Activated T-helper 17 cell treated with anti-CD3 and anti-CD28 coated beads, Interleukin-2, amount 50 U/mL, for 72 hours (primary cell): ENCODE measurements at places on chromosomes 1 and 21.

GRCh38 chr1:101451888-101452287, 215.1 kb downstream of the S1PR1 start:
- peak; percentile 89 for ATAC-seq

DNA sequence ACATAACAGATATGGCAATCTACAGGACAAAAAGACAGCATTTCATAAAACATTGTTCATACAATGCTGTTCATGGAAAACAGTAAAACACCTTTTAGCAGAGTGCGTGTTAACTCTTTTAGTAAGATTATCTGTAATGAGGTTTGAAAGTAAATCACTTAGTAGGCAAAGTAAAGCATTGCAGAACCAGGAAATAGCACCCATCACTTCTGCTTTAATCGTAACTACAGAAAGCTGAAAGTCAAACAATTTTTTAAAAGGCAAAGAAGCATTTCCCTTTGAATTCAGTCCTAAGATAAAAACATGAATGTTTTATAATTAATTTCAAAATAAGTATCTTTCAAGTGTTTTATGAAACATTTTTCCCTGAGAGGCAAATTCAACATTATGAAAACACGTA, 63.3 kb upstream of the RNF11 start:
- no peak for ATAC-seq

GRCh38 chr1:38831731-38832369, 27.7 kb downstream of the RRAGC start:
- ATAC-seq, result no peak

GRCh38 chr1:155037043-155037442, 3.4 kb downstream of the DCST1 start:
- ATAC-seq, result no peak

DNA sequence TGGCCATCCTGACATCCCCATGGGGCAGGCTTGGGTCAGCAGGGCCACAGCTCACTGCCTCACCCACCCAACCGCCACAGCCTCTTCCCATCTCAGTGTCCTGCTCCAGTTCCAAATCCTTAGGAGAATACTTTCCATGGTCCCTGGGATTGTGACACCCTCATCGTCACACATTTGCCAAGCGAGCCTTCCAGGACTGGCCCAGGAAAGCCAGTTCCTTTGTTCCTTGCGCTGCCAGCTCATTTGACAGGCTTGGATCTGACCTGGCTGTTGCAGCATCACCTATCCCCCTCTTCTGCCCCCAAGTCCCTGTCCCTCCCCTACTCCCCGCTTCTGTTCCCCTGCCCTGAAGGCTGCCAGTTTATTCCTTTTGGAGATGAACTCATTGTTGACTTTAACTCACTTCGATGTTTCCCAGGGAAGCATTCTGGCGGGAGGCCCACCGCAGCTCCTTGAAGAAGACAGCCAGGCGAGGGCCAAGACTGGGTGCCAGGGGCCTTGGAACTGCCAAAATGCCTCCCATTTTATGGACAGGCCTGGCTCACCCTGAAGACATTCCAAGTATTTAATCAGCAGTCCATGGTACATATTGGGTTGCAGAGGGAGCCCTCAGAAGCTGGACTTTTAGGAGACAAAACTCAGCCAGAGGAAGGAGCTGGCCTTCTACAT, 10.2 kb upstream of the GNL2 start:
- ATAC-seq, result no peak

GRCh38 chr21:33360281-33360680, 35.5 kb downstream of the IFNAR1 start:
- ATAC-seq, result no peak

- ATAC-seq, result no peak
Observed at GRCh38 chr1:19465123-19465522, 20.2 kb downstream of the CAPZB start.

DNA sequence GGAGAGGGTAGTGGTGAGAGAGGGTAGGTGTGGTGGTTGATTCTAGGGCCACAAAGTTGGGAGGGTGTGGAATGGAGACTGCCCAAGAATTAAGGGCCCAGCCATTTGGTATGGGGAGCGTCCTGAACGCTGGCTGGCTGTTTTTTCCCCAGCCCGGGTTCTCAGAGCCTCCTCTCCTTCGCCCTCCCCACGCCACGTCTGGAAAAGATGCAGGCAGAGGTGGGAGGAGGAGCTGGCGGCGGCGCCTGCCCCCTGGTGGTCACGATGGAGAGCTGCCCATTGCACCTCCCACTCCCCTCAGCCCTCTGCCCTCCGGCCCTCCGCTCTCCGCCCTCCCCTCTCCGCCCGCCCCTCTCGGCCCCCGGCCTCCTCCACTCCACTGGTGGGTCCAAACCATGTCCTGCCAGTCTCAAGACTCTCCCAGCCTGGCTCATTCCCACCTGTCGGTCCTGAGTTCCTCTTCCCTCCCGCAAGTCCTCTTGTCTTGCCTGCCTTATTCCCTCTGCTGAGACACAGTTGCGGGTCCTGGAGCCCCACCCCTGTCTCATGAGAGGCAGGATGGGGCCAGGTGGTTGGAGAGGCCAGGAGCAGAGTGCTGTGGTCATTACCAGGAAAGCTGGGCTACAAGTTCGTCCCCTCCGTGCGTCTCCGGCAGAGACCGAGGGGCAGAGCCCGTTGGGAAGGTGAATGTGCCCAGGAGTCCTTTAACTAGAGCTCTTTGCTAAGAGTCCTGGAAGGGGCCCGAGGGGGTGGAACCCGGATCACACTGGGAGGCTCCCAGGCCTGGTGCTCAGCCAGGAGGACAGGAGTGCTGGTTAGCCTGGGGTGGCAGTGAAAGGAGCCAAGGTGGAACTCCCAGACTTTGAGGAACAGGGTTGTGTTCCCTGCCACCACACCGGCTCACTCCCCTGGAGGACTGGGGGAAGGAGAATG, 22.6 kb downstream of the ETNK2 start:
- ATAC-seq, result peak; percentile 90

GRCh38 chr21:27694667-27695066, 727.8 kb upstream of the ADAMTS5 start:
- ATAC-seq, result no peak

- ATAC-seq, result no peak
Observed at GRCh38 chr1:223704921-223705878, 7.1 kb upstream of the CAPN2 start.

DNA sequence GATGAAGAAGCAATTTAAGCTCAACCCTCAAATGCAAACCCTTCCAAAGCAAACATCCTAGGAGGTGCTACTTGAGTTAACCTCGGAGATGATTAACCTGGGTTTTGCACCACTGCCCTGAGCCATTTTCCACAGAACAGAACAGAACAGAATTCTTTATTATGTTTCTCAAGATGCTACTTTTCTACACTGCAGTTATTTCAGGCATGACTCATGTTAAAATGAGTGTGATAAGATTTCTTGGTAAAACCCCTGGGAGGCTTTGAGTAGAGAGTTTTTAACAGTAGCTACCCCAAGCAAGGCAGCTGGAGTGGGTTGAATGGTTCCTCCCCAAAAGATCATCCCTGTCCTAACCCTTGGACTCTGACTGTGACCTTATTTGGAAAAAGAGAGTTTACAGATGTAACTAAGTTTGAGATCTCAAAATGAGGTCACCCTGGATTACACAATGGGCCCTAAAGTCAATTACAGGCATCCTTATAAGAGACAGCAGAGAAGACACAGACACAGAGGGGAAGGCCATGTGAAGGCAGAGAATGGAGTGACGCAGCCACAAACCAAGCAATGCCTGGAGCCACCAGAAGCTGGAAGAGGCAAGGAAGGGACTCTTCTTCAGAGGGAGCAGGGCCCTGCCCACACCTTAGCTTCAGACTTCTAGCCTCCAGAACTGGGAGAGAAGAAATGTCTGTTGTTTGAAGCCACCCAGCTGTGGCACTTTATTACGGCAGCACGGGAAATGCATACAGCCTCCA, 153.4 kb downstream of the ETS2 start:
- peak; percentile 86 for ATAC-seq

- ATAC-seq, result peak; percentile 47
Observed at GRCh38 chr1:109892561-109893368, 17.9 kb upstream of the CSF1 start.

- no peak for ATAC-seq
Observed at GRCh38 chr1:187264995-187265602, 436.4 kb downstream of the PLA2G4A start.

DNA sequence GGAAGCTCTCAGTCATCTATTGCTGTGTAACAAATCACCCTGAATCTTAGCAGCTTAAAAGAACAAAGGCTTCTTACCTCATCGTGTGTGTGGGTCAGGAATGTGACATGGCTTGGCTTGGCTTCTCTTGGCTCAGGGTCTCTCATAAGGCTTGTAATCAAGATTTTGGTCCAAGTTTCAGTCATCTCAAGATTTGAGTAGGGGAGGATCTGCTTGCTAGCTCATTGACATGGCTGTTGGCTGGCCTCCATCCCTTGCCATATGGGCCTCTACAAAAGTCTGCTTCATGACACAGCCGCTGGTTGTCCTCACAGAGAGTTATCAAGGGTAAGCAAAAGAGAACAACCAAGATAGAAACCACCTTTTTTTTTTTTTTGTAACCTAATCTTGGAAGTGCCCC, 207.7 kb downstream of the PTPRC start:
- no peak for ATAC-seq
